ENCODE measurements at places on chromosomes 3 and 15.

DNA sequence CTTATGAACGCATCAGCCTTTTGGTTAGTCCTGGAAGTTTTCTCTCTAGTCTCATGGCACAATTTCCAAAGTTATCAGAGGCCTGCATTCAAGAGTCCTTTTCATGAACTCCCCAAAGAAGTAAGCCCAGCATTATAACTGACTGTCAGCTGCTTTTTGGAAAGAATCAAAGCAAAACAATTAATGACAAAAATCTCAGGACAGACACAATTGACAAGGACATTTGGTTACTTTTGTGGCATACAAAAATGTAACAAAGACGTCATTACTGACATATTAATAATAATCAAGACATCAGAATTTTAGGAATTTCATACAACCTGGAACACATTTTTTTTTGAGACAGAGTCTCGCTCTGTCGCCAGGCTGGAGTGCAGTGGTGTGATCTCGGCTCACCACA lies 21.2 kb downstream of the KATNBL1 start:
- DNase-seq = peak; percentile 14

- no peak for DNase-seq
Measured at GRCh38 chr15:36265422-36265821, 314.0 kb upstream of the CDIN1 start.

DNA sequence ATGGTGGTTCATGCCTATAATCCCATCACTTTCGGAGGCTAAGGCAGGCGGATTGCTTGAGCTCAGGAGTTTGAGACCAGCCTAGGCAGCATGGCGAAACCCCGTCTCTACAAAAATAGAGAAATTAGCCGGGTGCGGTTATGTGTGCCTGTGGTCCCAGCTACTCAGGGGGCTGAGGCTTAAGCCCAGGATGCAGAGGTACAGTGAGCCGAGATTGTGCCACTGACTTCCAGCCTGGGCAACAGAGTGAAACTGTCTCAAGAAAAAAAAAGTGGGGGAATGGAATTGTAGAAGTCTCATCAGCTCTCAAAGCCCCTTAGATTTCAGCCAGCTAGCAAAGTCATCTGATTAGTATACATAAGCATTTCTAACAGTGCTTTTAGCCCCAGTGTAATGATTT lies 33.2 kb downstream of the TIPARP start:
- no peak for DNase-seq

DNA sequence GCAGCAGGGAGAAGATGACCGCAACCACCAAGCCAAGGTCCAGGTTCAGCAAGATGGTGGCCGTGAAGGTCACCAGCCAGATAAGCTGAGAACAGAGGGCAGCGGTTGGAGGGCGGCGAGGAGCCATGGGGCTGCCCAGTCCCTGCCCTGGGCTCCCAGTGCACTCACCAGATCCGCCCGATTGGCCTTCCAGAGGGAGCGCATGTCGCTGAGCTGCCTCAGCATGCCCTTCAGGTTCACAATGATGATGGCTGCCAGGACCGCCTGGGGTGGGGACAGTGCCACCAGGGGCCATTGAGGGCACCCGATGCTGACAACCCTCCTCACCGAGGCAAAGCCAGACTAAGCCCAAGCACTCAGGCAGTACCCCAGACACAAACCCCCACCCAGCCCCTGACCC lies 5.4 kb downstream of the SLC26A6 start:
- no peak for DNase-seq

- DNase-seq = no peak
Measured at GRCh38 chr3:126390201-126390600, 4.5 kb upstream of the CFAP100 start.

- DNase-seq = no peak
Measured at GRCh38 chr3:133410191-133410892, 10.5 kb downstream of the BFSP2 start.

DNA sequence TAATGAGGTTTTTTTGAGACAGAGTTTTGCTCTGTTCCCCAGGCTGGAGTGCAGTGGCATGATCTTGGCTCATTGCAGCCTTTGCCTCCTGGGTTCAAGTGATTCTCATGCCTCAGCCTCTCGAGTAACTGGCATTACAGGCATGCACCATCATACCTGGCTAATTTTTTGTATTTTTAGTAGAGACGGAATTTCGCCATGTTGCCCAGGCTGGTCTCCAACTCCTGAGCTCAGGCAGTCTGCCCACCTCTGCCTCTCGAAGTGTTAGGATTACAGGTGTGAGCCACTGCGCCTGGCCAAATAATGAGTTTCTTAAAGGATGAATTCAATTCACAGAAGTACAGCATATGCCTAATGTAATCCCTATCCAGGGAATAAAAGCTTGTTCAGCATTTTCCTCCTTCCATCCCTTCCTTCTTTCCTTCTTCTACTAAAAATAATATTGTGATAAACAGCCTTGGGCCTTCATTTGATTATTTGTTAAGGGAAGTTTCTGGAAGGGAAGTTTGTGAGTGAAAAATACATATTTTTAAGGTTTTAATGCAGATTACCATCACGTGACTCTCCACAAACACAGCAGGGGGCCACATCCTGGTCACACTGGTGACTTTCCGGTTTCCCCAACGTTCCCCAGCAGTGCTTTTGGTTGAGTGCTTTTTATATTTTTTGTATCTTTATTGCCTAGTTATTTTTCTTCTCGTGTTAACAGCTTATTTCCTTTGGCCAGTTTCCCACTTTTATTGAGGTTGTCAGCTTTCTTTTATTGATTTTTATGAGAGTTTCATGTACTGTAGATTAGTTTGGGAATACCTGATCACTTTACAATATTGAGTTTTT lies 116.8 kb downstream of the USP13 start:
- no peak for DNase-seq

- peak; percentile 83 for DNase-seq
Measured at GRCh38 chr3:38479431-38480092, 16.6 kb upstream of the EXOG start.

GRCh38 chr3:87333393-87333892 lies 57.1 kb upstream of the POU1F1 start:
- peak; percentile 81 for DNase-seq

DNA sequence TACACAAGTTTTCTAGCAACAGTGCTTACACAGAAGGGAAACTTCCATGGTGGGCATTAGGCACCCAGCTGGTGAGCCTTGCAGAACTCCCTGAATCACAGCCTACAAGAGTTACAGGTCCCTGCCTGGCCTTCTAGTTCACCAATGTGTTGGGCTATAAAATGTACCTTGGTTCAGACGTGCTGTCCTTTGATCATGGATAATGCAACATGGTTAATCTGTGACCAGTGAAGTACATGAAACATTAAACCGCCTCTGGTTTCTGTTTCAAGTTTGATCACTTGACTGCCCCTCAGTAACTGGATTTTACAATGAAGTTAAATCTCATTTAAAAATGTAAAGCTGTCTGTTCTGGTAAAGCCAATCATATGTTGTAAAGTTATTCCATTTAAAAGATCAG lies 51.8 kb downstream of the FMN1 start:
- no peak for DNase-seq

GRCh38 chr3:67361323-67361722 lies 293.1 kb downstream of the SUCLG2 start:
- no peak for DNase-seq

- DNase-seq = no peak
Measured at GRCh38 chr3:152902141-152902669, 67.3 kb downstream of the P2RY1 start.

GRCh38 chr3:130658678-130659077 lies 88.0 kb downstream of the PIK3R4 start:
- peak; percentile 84 for DNase-seq
